ENCODE measurements at places on chromosomes 2 and 18.

DNA sequence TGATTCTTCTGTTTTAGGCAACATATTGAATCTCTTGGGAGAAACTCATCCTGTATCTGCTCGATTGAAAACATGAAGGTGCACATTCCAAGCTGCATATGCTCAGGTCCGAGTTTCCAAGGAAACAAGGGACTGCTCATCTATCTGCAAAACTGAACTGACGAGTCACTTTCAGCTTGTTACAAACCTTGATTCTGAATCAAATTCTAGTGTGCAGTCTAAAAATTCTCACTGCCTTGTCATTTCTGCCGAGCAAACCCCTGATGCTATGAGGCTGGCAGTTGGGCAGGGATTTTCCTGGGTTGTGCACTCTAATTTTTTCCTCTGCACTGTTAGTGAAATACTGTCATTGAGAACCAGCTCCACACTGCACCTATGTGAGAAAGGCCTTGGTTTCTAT, 101.3 kb upstream of the ETAA1 start:
- DNase-seq: no peak

DNA sequence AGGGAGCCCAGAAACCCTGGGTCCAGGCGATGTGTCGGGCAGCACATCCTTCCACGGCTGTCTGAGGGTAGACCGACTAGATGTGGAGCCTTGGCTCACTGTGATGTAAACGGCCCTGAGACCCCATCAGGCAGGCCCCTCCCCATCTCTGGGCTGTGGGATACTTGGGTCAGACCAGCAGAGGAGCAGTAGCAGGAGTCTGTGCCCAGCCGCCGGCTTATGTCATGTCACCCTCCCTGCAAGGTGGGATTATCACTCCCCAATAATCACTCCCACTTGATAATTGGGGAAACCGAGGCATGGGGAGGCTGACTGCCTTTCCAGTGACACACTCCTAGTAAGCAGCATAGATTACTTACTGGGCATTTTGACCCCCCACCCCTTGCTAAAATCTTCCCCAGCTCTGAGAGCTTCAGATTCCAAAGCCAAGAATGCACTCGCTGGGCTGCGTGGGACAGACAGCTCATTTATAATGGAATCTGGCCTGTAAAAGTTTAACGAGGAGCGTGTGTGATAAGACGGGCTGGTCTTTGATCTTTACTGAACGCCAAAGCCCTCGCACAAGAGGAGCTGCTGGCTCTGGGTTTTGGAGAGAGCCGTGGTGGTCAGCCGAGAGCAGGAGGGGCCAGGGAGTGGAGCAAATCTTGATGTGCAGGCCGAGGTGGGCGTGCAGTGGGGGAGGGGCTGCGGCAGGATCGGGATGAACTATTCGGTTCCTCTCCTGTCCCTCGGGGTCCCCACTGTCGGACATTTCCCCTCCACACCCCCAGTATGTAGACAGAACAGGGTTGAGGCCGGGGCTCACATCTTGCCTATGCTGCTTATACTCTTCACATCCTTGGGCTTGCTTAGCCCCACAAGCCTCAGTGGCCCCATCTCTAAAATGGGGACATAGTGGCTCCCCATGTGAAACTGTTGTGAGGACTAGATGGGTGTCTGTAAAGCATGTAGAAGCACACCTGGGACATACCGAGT, 200.0 kb downstream of the GLI2 start:
- DNase-seq: no peak

- DNase-seq: no peak
Measured at GRCh38 chr2:145277922-145278321, 758.0 kb upstream of the ZEB2 start.

DNA sequence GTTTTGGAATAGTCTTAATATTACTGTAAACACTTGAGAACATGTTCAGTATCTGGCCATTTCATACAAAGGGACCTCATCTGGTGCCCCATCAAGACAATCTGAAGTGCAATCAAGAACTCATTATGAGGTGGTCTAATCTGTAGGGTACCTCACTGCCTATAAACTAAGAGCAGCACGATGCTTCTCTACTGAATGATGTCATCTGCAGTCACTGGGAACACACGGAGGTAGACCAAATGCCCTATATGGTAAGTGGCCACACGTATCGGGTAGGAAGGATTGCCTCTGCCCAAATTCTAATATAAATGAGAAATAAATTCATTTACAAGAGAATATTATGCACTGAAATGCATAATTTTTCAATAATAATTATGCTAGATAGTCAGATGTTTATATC, 90.4 kb downstream of the SLC8A1 start:
- DNase-seq: no peak

- no peak for DNase-seq
Measured at GRCh38 chr2:95048825-95049682, 23.5 kb downstream of the MAL start.

DNA sequence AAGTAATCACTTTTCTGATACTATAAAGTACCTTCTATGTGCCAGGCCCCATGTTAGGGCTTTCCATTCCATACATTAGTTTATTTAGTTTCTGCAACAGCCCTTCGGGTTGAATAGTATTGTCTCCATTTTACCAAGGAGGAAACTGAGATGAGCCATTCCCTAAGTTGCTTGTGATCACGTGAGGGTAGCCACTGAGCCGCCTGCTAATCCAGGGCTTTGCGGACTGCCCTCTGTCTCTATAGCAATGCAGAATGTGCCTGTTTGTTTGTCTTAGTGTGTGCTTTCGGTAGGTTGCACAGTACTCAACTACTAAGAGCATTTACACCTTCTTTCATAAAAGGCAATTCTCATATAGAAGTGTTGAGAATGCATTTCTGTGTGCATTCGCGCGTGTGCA, 5.0 kb downstream of the EMILIN2 start:
- DNase-seq: no peak

DNA sequence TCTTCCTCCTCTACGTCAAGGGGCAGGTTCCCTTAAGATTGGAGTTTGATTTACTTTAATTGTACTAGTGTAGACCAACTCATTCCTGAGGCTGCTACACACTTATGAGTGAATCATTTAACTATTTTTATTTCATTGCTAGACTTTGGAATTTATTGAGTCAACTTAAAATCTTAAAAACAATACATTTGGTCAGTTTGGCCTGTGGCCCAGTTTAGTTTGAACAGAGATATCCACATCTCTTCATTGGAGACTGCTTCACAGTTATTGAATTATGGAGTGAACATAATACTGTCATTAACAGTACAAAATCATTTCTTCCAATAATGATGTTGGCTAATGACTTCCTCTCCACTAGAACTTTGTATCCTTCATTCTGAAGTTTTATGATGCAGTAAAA, 34.5 kb upstream of the STPG4 start:
- DNase-seq: no peak

- no peak for DNase-seq
Measured at GRCh38 chr18:41624460-41624859, 330.6 kb upstream of the PIK3C3 start.

All from hematopoietic multipotent progenitor cell treated with erythropoietin and hydrocortisone succinate and interleukin-3 and kit ligand, for 8 days (in vitro differentiated cells).